ENCODE measurements at places on chromosomes 2 and 18. TPM values are rescaled to one million over a fixed set of nuclear protein-coding genes. Genes with fewer than 3 reads are reported as not detected.

Gene SIX2
- total RNA-seq: 1.2 TPM

Gene SCYGR4
- not detected for total RNA-seq

Gene OST4
- total RNA-seq: 257 TPM

Gene C2orf66
- total RNA-seq: 0.98 TPM

Gene NETO1
- not detected for total RNA-seq

Gene DOCK10
- 0.96 TPM for total RNA-seq

Gene POTEJ
- not detected for total RNA-seq

Gene MC2R
- total RNA-seq: not detected

Gene MC5R
- not detected for total RNA-seq

Gene CHRNA1
- not detected for total RNA-seq

Gene RGPD3
- 0.20 TPM for total RNA-seq

DNA sequence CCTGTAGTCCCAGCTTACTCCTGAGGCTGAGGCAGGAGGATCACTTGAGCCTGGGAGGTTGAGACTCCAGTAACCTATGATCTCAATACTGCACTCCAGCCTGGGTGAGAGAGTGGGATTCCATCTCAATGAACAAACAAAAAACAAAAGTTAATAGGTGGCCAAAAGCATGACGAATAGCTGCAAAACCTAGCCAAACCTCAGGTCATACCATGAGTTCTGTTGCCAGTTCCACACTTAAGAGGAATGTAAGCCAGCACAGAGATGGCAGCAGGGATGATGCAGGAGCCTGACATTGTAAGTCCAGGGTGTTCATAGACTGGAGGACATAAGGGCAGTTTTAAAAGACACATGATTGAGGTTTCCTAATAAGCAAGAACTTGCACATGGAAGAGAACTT, 55.3 kb upstream of the RMDN2 start:
- DNase-seq: peak; percentile 18

DNA sequence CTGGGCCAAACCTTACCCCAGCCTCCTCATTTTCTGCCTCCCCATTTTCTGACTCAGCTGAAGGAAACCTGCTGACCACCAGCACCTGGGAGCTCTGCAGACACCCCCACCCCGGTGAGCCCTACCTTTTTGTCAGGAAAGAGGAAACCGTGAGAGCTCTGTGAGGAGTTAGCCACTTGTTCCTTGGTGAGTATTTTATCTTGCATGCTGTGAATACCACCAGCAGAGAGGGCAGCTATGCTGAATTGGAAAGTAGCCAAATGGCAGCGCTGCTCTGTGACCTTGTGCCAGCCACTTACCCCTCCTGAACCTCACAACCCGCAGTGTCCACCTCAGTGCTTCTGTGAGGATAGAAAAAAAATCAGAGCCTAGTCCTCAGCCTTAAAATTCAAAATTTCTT, 2.5 kb downstream of the MPPE1 start:
- DNase-seq: no peak

- DNase-seq: peak; percentile 12
Observed at GRCh38 chr2:27071990-27072830, 756 bp upstream of the OST4 start.

DNA sequence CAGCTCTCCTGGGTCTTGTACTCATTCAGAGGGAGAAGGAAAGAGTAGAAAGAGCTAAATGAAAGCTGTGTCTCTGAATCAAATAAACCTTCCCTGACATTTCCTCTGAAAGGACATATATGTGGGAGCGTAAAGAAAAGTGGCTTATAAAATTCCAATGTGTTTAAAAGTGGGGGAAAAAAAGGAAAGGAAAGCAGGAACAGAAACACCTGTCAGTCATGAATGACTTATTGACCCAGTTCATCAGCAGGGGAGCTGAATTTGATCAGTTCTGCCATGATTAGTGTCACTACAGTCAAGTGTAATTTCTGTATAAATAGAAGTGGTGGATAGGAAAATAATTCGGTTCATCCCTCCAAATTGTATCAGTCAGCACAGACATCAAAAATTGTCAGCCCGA, 382.5 kb downstream of the ERBB4 start:
- no peak for DNase-seq

DNA sequence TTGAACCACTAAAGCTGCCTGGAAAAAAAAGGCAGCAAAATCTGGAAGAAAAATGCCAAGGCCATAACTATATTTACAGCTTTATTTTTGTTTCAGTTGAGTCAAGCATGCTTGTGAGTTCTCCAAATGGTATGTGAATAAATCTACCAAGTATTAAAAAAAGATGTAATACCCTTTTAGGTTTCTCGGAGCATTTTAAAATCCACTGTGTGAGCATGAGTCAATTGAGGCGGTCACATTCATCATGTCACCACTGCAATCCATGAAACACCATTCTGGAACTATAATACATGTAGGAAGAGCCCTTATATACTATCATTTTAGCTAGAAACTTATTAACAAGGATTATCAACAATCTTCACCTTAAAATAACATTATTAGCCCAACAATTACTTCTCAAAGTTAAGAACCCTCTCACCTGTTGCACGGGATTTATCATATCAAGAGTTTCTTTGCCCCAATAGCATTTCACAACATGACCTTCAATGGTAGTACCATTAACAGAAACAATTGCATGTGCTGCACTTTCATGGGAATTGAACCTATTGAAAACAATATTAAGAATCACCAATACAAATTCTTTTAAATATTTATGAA, 24.2 kb upstream of the C2orf42 start:
- no peak for DNase-seq

GRCh38 chr18:23336101-23336500, 117.0 kb upstream of the RIOK3 start:
- no peak for DNase-seq

- DNase-seq: no peak
Observed at GRCh38 chr2:65055422-65056214, 598 bp upstream of the CEP68 start.

- no peak for DNase-seq
Observed at GRCh38 chr2:187552381-187552780, 1.9 kb downstream of the TFPI start.

DNA sequence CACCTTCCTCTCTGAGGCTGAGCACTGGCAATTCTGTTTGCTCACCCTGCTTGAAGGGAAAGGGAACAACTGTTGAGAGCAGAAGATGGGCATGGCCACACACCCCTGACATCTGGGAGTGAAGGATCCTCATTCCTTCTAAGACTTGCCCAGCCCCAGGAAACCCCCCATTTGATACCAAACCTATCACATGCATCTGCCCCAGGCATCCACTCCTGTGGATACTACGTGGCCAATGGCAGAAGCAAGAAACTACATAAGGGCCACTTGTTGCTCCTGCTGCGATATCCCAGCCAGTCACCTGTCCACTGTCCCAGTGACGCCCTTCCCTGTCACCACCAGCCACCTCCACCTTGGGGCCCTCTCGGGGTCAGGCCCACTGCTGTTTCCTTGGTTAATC, 185.2 kb downstream of the SMAD2 start:
- DNase-seq: no peak

- DNase-seq: no peak
Observed at GRCh38 chr2:225411452-225411851, 11.9 kb downstream of the NYAP2 start.

DNA sequence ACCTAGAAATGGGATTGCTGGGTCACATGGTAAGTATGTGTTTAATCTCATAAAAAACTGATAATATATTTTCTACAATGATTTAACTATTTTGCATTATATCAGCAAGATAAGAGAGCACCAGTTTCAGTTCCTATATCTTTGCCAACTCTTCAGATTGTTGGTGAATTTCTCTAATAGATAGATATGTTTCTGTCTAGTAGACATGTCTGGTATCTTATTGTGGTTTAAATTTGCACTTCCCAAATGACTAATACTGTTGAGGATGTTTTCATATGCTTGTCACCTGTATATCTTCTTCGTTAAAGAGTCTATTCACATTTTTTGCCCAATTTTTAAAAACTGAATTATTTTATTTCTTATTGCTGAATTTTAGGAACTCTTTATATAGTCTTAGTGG, 113.8 kb upstream of the UXS1 start:
- DNase-seq: no peak

DNA sequence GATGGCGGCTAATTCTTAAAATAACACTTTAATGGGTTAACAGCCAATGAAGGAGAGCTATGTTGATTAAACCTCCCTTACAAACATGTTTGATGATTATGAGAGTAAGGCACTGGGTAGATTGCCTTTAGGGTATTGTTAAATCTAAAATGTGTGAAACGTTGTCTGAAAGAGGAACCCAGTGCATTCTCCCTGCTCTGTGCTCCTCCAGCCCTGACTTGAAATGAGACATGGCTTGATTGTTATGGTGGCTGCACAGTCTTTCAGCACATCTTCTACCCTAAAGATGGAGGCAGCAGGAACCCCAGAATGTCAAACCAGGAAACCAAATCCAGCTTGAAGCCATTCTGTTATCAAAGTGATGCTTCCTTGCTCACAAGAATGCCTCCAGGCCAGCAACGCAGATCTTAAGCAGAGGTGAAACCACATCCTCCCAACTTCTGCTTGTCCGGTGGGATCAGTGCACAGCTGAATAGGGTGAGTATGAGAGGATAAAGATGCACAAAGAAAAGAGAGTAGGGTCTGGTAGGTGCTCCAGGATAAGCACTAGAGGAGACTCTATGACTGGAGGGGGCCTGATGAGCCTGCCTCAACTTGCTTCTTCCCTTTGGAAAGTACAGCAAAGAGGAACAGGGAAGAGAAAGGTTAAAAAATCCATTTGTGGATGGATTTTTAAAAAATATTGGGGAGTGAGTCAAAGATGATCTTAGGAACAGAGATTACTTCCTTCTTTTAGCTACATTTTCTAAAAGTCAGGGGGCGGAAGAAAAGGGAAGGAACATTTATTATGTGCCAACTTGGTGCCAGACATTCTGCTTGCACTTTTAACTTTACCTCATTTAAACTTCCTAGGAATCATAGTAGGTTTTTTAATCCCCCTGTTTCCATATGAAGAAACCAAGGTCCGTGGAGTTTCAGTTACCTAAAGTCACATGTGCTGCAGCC, 523.0 kb downstream of the TXNL1 start:
- DNase-seq: no peak

GRCh38 chr2:239381709-239382134, 19.1 kb downstream of the HDAC4 start:
- DNase-seq: no peak

DNA sequence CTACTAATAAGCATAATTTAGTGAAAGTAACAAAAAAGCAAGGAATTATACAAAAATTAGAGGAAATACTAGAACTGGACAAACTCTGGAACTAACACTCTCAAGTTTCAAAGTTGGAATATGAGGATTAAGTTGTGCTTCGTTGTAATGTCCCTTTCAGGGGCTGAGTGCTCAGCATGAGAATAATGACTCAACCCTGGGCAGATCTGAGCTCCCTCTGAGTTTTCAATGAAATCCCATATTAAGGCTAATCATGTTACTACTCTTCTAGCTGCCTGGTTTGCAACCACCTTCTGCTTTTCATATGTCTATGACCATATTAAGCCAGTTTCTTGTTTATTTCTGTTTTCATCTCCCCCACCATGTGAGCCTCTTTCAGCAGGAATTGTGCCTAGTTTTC, 274.9 kb upstream of the LRRTM4 start:
- no peak for DNase-seq

DNA sequence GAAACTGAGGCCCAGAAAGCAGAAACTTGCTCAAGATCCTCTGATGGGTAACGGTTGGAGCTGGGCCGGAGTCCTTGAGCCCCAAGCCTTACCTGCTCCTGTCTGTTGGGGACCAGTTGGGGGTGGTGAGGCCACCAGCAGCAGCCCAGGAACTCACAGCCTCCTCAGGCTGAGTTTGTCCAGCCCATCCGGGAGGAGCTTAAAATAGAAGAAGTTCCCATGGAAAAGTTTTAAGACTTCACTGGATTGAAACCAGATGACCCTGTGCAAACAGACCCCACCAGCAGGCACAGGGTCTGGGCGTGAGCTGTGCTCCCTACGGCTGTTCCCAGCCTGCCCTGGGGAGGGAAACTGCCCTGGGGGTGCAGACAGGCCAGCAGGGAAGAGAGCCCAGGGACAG, 40.6 kb upstream of the FOSL2 start:
- DNase-seq: no peak

GRCh38 chr2:164186591-164186990, 434.7 kb downstream of the GRB14 start:
- DNase-seq: no peak

DNA sequence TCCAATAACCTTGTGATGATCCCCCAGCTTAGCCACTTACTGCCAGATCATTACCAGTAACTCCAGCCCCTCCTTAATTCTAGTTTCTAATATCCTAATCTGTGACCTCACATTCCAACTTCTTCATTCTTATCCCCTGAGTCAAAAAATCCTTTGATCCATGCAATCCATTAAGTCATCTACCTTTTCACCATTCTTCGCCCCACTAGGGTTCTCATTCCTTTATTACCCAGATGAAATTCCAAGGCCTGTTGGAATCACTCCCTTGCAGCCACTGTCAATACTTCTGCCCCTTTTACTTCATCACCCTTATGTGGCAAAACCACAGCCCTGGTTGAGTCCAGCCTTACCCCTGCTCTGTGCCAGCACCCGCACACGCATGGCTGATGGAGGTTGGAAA, 20.3 kb upstream of the IL36G start:
- no peak for DNase-seq

DNA sequence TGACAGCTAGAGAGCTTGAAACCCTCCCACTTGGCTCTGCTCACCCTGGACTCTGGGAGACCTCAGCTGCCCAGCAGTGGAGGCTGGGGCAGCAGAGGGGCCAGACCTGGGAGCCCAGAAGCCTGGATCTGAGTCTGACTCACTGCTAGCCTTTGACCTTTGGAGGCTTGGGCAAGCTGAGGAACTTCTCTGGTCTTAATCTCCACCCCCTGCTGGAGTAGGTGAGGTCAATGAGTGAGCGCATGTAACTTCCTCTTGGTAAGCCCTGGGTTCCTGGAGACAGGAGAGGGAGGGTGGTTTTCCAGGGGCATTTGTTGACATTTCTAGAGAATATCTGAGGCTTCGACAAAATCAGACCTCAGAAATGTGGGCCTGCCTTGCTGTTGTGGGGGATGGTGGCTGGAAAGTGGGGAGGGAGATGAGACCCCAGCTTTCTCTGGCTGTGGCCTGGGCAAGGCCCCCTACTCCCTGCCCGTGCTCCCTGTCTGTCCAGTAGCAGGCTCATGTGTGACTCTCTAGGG, 73.0 kb upstream of the YWHAQ start:
- DNase-seq: peak; percentile 91

- DNase-seq: peak; percentile 19
Observed at GRCh38 chr2:9053534-9053931, 50.0 kb upstream of the MBOAT2 start.

Data from MCF 10A (cell line).